Stimulated activated CD8-positive, alpha-beta memory T cell treated with anti-CD3 and anti-CD28 coated beads, Interleukin-15, amount 100 ng/mL, for 4 hours (primary cell): ENCODE measurements at places on chromosomes 2 and 18.

GRCh38 chr18:48959921-48960920 is 9.5 kb upstream of the SMAD7 start:
- DNase-seq = no peak

DNA sequence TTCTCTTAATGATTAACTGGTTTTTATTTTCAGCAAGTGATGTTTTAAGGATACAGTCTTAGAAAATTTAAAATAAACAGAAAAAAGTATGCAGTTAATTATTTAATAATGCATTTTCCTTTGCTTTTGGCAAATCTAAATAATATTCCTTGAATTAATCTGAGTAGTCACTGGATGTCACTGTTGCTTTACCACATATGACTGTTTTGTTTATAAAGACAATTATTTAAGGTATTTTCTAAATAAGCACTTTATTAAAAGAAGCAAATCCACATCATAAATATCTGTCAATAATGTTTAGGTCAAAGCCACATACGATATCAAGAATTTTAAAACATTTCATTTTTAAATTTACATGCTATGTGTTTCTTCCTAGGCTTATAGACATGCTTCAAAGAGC is 40.6 kb upstream of the TFPI start:
- DNase-seq = no peak

- no peak for DNase-seq
Observed at GRCh38 chr2:85434696-85435095, 16.2 kb downstream of the SH2D6 start.

DNA sequence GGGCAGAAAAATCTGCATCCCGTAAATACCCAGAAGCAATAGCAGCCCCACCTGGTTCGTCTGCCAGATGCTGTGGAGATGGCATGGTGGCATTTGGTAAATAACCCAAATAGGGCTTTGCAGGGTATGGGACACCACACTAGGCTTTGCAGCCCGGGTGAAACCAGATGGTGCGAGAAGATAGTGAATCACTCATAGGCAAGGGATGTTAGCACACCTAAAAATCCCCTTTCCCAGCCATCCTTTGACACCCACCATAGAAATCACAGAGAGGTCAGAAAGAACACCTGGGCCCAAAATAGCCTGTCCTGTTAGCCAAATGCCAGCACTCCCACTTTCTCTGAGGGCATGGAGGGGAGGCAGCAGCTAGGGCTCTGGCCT is 47.6 kb downstream of the BCL11A start:
- no peak for DNase-seq
